M059J (cell line): ENCODE measurements at places on chromosomes 11 and 22. TPM values are rescaled to one million over a fixed set of nuclear protein-coding genes. Genes with fewer than 3 reads are reported as not detected.
A peak's percentile ranks its signal among the peaks of the same experiment; 100 is the strongest.

Gene CHST1
- total RNA-seq: 0.02 and 0.17 TPM in 2 replicates

- no peak for DNase-seq
Observed at GRCh38 chr11:67632175-67632981, 2.6 kb upstream of the NUDT8 start.

DNA sequence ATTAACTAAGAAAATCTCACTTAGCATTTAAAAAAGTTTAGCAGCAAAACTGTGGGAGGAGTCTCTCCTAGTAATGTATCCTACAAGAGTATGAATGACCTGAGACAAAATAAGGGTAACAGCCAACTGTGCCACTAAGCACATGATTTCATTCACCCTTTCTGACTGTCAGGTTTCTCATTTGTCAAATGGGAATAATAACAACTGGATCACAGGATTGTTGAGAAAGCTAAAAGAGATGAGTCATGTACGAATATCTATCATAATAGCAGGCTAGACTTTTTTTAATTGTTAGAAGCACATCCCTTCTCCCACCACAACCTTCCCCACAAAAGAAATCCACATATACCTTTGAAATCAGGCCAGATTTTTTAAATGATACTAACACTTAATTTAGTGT, 39.5 kb downstream of the MTMR2 start:
- DNase-seq: peak; percentile 73

- DNase-seq: no peak
Observed at GRCh38 chr11:27210531-27210930, 152.5 kb downstream of the CCDC34 start.

DNA sequence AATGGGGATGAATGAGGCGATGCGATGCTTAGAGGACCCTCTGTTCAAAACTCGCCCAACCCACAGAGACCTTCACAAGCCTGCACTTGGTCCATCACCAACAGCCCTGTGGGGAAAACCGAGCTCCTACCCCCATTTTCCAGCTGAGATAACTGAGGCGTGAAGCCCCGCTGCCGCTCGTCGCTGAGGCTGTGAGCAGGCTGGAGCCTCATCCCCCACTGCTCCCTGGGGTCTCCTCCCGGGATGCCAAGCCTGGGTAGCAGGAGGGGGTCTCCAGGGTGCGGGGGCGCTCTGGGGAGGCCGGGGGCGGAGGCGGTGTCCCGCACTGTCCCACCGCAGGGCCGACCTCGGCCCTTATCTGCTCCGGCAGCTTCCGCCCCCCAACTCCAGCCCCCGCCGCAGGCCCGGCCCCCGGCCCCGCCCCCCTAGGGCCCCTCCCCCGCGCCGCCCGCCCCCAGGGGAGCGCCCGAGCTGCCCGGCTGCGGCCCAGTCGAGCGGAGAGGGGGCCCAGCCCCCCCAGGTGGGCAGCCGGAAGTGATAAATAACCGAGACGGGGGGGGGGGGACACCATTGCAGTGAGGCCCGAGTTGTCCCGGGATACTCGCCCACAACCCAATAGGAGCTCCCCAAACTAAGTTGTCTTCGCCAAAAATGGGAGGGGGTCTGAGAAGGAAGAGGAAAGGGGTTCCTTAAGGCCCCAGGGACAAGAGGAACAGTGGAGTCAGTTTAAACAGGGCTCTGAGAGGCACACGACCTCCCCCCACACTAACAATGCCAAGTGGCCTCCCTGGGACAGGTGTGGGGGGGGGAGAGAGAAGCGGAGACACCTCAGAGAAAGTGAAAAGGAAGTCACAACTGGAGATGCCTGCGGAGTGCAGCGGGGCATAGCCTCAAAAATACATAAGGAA, 8.3 kb upstream of the SLC39A13 start:
- DNase-seq: no peak

DNA sequence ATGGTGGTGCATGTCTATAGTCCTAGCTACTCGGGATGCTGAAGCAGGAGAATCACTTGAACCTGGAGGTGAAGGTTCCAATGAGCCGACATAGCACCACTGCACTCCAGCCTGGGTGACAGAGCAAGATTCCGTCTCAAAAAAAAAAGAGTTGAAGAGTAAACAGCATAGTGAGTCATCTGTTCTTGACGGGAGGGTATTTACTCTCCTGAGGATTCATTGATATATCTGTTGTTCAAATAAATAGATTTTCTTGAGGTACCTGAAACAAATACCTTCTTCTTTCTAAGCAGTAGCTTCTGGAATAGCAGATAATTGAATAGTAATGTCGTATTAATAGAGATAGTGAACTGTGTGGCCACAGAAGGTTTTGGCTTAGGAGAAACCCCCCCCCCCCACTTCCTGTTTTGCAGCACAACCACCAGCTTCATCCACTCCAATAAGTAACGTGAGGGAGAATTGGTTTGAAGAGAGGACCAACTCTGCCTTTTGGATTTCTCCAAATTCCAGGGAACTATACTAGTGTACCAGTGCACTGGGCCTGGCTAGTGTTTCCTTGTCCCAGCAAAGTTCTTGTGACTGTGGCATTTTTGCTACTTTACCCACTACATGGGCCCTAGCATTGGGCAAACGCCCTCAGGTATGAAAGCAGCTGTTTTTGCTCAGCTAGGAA, 90.0 kb downstream of the PRMT3 start:
- DNase-seq: peak; percentile 9

DNA sequence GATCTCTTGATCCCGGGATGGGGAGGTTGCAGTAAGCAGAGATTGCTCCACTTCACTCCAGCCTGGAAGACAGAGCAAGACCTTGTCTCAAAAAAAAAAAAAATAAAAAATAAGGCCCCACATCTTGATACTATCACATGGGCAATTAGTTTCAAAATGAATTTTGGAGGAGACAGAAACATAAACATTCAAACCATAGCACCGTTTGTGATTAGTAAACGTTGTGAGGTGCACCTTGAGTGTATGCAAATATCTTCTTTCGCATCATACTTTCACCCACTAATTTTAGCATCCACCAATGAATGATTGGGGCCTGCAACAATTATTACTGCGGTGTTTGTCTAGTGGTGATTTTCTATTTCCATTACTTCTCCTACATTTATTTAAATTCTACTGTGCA, 11.0 kb upstream of the SPDYC start:
- no peak for DNase-seq

Gene TPCN2
- total RNA-seq: 3.0 and 4.0 TPM in 2 replicates

Gene OR4S1
- not detected in 2 replicates for total RNA-seq

- no peak for DNase-seq
Observed at GRCh38 chr11:42528471-42528870, 783.3 kb upstream of the API5 start.

Gene GAB4
- total RNA-seq: not detected in 2 replicates

GRCh38 chr22:35997438-35997837, 31.2 kb downstream of the RBFOX2 start:
- no peak for DNase-seq

Gene APOL4
- total RNA-seq: 0.10 TPM in 1 of 2 replicates, not detected in the other

Gene MUC5B
- total RNA-seq: not detected in 2 replicates

- peak; percentile 92 for DNase-seq
Observed at GRCh38 chr22:18032455-18033101, 8.2 kb upstream of the MICAL3 start.

- DNase-seq: no peak
Observed at GRCh38 chr22:45334528-45334927, 24.8 kb downstream of the FAM118A start.
